ENCODE measurements at places on chromosomes 2 and 18.
A peak's percentile ranks its signal among the peaks of the same experiment; 100 is the strongest.

GRCh38 chr2:163175294-163175693 lies 336.7 kb upstream of the KCNH7 start:
- no peak for DNase-seq

GRCh38 chr2:48578313-48578712 lies 39.3 kb upstream of the GTF2A1L start:
- DNase-seq, result no peak

DNA sequence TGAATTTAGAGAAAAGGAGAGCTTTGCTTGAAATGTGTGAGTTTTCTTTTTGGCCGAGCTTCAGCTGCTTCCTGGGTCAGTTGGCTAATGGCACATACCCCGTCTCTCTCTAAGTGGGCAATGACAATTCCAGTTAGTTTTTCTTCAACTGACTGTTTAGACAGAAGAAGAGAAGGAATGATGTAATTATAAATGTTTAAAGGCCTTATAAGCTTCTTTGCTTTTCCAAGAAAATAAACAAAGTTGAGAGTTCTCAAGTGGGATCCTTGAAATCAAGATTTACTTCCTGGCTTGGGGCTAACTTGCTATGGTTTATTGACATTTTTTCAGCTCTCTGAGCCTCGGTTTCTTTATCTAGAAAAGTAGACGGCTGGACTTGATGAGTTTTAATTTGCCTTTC lies 794.9 kb upstream of the ACVR2A start:
- DNase-seq, result no peak

GRCh38 chr2:135741395-135742324 lies at the start of gene UBXN4:
Gene UBXN4, plus strand, starts transcription at chr2:135741855. Its CDS starts 75 bp downstream, at chr2:135741930.
- DNase-seq, result peak; percentile 98
